ENCODE measurements at places on chromosomes 3 and 15. TPM values are rescaled to one million over a fixed set of nuclear protein-coding genes. Genes with fewer than 3 reads are reported as not detected.

Gene SI
- total RNA-seq, result not detected

Gene NRG4
- total RNA-seq, result not detected

Gene IQCH
- 1.4 TPM for total RNA-seq

Gene CNTN4
- 1.2 TPM for total RNA-seq

Gene MUSTN1
- 29.1 TPM for total RNA-seq

Gene TMEM158
- 0.83 TPM for total RNA-seq

Gene CHRM5
- total RNA-seq, result not detected

Gene SLC38A3
- 3.6 TPM for total RNA-seq

GRCh38 chr15:28913171-28913765 is 27.5 kb downstream of the APBA2 start:
- no peak for DNase-seq

- no peak for DNase-seq
Measured at GRCh38 chr15:78641102-78641748, at the start of gene CHRNB4. Gene CHRNB4, minus strand, starts transcription at chr15:78641210. Its CDS starts 77 bp downstream, at chr15:78641133.

GRCh38 chr3:17090280-17090983 is 205.7 kb downstream of the PLCL2 start:
- no peak for DNase-seq

GRCh38 chr3:16790432-16791400 is 94.0 kb upstream of the PLCL2 start:
- DNase-seq, result no peak

GRCh38 chr15:39851500-39852092 is 68.5 kb downstream of the GPR176 start:
- DNase-seq, result no peak

GRCh38 chr3:128328546-128329458 is 137.9 kb downstream of the DNAJB8 start:
- peak; percentile 12 for DNase-seq

- DNase-seq, result no peak
Measured at GRCh38 chr15:36797128-36797527, 217.7 kb downstream of the CDIN1 start.

DNA sequence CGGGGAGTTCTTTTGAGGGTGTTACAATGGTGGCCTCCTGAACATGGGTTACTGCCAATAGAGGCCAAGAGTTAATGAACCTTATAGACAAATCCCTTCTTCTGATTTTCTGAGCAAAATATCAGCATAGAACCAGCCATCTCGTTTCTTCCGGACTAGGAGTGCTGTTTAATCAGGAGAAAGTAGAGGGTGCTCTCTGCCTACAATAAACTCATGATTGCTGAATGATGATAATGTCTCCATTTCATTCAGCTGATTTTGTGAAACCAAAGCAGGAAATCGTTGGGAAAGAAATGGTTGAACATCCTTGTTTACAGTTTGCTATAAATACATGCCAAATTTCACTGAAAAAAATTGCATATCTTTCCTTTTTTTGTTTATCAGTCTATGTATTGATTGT is 142.8 kb upstream of the PLSCR5 start:
- DNase-seq, result no peak

DNA sequence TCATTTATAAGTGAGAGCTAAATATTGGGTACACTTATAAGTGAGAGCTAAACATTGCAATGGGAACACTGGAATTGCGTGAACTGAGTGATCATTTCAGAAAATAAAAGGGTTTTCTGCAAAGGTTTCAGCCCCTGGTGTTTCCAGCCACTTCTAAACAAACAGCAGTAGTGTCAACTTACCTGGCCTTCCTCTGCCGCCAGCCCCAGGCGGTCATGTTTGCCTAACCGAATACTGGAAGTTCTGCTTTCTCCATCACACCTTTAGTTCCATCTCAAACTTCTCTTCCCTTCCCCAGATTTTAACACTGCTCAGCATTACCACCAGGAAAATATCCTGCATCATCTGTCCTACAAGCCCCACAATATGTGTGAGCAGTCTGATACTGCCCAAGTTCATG is 58.6 kb downstream of the MRPL3 start:
- DNase-seq, result no peak

GRCh38 chr15:59399465-59400102 is 26.9 kb upstream of the MYO1E start:
- no peak for DNase-seq

DNA sequence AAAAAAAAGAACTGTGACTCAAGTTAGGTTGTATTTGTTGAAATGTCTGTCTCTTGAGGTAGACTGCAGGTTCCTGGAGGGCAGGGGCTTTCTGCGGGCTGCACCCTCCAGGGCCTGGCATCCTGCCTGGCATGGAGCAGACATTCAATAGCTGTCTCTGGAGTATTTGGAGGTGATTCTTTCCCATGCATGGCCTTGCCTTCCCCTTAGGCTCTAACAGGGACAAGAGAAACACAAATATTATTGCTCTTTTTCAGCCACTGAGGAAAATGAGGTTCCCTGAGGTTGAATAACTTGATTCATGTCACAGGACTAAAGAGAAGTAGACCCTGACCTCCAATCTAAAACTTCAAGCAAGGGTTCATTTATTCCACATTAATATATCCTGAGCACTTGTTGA is 18.6 kb upstream of the FLNB start:
- no peak for DNase-seq

- DNase-seq, result no peak
Measured at GRCh38 chr3:188194332-188194731, 40.4 kb downstream of the LPP start.

GRCh38 chr3:55467099-55467498 is 20.0 kb downstream of the WNT5A start:
- DNase-seq, result no peak

GRCh38 chr15:78450285-78450858 is 12.4 kb downstream of the IREB2 start:
- no peak for DNase-seq

- no peak for DNase-seq
Measured at GRCh38 chr3:26712211-26713026, 89.8 kb downstream of the LRRC3B start.

DNA sequence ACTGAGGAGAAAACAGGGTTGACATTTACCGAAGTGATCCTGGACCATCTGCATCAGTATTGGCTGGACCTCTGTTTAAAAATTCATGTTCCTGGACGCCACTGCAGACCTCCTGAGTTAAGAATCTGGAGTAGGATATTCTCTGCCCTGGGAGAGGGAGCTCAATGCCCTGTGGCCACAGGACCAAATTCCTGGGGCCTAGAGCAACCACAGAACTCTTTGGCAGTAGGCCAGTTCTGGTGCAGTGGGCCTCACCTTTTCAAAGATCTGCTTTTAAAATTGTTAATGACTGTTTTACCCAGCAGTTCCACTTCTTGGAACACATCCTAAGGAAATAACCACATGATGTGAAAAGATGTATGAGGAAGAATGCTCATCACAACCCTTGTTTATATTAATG is 133.3 kb upstream of the ADPGK start:
- no peak for DNase-seq

DNA sequence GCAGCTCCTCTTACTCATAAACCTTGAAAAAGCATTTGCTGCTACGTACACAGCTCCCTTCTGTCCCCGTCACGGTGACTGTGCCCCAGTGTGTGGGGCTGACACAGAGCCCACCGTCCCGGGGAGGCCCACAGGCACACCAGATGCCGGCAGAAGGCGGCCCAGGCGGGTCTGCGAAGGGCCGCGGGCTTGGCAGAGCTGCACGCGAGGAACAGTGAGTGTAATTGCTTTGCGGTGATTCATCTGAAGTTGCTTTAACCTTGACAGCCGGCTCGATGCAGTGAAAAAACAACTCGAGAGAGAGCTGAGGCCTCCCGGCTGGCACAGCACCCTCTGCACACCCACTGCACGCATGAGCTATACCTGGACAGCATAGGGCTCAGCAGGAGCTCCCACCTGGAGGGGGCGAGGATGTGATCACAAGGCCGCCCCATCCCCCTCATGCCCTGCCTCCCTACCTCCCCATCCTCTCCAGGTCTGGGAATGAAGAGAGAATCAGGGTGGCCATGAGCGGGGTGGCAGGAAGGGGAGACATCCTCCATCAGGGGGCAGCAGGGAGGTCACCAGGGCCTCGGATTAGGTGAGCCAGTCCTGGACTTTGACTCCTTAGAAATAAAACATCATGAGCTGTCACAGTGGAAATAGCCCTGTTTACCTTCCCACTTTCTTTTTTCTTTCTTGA is 172.7 kb downstream of the MEGF11 start:
- DNase-seq, result peak; percentile 41

DNA sequence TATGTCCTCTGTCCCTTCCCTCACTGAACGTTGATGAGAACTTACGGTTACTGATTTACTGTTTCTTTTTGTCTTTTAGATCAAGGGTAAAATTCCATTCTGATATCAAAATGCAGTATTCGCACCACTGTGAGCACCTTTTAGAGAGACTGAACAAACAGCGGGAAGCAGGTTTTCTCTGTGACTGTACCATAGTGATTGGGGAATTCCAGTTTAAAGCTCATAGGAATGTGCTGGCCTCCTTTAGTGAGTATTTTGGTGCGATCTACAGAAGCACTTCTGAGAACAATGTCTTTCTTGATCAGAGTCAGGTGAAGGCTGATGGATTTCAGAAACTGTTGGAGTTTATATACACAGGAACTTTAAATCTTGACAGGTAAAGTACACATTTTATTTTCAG is 990 bp downstream of the MYNN start:
- DNase-seq, result no peak

All from heart left ventricle (tissue), 16 donors.